CD4-positive, alpha-beta T cell (primary cell): ENCODE measurements at places on chromosomes 13 and 19.

- H3K4me3 ChIP-seq: no peak overlapping the region
- no peak for DNase-seq
- H3K36me3 ChIP-seq: no peaks in the 10 kb centered on the region
- H3K27ac ChIP-seq: no peak overlapping the region
- no peaks in the 10 kb centered on the region for H3K4me1 ChIP-seq
Observed at GRCh38 chr19:41853768-41854167, 6.3 kb upstream of the RPS19 start.

DNA sequence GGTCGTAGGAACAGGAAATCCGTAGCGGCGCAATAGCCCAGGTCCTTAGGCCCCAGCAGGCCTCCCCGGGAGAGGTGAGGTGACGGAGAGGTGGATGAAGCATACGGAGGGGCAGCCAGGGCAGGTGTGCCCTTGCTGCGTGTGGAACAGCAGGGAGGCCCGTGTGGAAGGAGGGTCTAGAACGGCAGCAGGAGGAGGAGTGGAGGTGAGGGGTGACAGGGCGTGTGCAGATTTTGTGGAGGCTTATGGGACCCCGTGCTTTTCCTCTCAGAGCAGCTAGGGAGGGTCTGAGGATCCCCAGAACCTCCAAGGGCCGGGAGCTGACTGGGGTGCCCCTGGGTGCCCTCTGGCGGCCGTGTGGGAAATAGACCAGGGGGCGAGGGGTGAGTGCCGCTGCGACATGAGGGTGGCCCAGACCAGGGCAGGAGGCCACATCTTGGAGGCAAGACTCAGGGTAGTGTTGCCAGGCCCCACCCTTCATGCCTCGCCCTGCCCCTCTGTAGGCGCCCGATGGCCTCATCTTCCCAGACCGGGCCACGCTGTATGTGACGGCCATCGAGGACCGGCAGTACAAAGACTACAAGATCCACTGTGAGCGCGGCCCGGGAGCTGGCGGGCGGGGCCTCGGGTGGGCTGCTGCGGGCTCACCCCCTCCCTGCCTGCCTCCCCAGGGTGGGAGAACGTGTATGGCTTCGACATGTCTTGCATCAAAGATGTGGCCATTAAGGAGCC is 5.0 kb upstream of the ADM5 start:
- H3K27me3 ChIP-seq: no peaks in the 10 kb centered on the region
- peaks cover 63% of the 10 kb centered on the region for H3K36me3 ChIP-seq
- H3K27ac ChIP-seq: no peak overlapping the region
- no peak for DNase-seq

DNA sequence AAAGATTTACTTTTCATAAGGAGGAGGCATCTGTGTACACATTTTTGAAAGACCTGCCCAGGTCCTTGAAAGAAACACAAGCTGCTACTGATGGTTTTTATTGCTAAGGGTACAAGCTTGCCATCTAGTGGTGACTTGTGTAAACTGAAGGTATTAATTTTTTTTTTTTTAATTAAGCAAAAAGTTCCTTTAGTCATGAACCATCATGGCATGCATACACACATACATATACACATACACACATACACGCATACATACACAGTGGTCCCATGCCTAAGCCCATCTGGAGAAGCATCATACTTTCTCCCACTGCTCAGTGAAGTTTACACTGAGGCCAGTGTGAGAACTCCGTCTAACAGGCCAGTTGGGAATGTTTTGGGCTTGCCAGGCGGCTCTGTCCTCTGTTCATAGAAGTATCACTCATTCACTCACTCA is 312.5 kb downstream of the DCLK1 start:
- no peaks in the 10 kb centered on the region for H3K36me3 ChIP-seq
- H3K4me1 ChIP-seq: no peaks in the 10 kb centered on the region
- DNase-seq: no peak
- no peaks in the 10 kb centered on the region for H3K27me3 ChIP-seq
- H3K27ac ChIP-seq: no peak overlapping the region

DNA sequence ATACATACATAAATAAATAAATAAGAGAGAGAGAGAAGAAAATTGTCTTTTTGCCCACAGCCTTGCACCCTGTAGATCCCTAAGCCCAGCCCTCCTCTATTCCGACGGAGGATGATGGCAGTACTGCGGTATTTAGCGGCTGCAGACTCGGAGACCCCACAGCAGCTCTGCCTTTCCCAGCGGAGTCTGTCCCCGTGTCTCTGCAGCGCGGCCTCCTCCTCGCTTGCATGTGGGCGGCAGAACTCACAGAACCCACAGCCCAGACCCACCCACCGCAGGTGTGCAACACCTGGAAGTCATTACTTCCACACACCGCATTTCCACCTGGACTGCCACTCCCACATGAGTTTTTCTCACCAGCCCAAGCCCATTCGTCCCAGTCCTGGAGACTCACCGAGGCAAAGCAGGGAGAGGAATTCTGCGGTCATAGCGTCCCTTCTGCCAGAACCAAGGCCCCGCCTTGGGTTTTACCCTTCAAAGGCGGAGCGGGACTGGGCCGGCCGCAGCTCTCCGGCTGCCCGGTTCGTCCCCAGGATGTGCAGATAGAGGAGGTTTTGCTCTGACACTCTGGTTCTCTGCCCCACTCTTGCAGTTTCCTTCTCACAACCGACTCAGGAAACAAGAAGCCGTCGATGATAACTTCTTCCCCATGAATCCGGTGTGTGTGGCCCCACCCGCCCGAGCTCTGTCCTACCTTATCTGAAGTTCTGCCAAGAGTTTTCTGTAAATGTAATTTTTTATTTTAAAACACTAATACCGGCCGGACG is at the start of gene VSTM1:
TSS of gene VSTM1 (minus strand) at position 548 of the 767 bp plus-strand sequence. CDS start at position 428, 120 bp downstream.
- H3K27me3 ChIP-seq: peaks cover 3% of the 10 kb centered on the region
- H3K27ac ChIP-seq: no peak within 1 kb of the TSS
- H3K4me1 ChIP-seq: no peaks in the 10 kb centered on the region
- H3K4me3 ChIP-seq: no peak within 1 kb of the TSS

GRCh38 chr13:68708336-68708908 is 1399.2 kb upstream of the ATXN8OS start:
- H3K4me3 ChIP-seq: no peak overlapping the region
- H3K4me1 ChIP-seq: no peaks in the 10 kb centered on the region
- no peaks in the 10 kb centered on the region for H3K36me3 ChIP-seq
- no peak for DNase-seq
- no peak overlapping the region for H3K27ac ChIP-seq

- no peaks in the 10 kb centered on the region for H3K36me3 ChIP-seq
- no peaks in the 10 kb centered on the region for H3K4me1 ChIP-seq
- no peak overlapping the region for H3K27ac ChIP-seq
- no peak overlapping the region for H3K4me3 ChIP-seq
Observed at GRCh38 chr13:52894413-52894812, 46.0 kb upstream of the PCDH8 start.

- peaks cover 10% of the 10 kb centered on the region for H3K4me1 ChIP-seq
- no peaks in the 10 kb centered on the region for H3K27me3 ChIP-seq
- no peak for DNase-seq
Observed at GRCh38 chr19:5893907-5894703, 9.5 kb downstream of the NDUFA11 start.
